ENCODE measurements at places on chromosomes 1 and 21.

- no peak for DNase-seq
Observed at GRCh38 chr1:171739656-171740055, 2.2 kb downstream of the VAMP4 start.

DNA sequence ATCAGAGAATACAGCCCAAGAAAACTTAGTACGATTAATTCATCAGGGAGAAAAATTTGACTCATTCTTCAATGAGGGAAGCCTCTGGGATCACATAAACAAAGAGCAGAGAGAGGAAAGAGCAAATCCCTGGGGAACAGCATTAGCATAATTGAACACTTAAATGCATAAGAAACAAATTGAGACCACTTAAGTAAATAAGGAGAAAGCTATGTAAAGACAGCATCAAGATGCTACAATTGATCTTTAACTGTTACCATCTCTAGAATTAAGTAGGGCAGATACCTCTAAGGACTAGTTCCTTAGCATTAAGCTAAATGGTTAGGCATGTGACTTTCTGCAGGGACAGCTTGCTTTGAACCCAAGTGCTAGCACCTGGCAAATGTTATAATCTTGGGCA lies 265.1 kb upstream of the NEGR1 start:
- no peak for DNase-seq

- no peak for DNase-seq
Observed at GRCh38 chr1:75345538-75346292, 211.5 kb downstream of the LHX8 start.

DNA sequence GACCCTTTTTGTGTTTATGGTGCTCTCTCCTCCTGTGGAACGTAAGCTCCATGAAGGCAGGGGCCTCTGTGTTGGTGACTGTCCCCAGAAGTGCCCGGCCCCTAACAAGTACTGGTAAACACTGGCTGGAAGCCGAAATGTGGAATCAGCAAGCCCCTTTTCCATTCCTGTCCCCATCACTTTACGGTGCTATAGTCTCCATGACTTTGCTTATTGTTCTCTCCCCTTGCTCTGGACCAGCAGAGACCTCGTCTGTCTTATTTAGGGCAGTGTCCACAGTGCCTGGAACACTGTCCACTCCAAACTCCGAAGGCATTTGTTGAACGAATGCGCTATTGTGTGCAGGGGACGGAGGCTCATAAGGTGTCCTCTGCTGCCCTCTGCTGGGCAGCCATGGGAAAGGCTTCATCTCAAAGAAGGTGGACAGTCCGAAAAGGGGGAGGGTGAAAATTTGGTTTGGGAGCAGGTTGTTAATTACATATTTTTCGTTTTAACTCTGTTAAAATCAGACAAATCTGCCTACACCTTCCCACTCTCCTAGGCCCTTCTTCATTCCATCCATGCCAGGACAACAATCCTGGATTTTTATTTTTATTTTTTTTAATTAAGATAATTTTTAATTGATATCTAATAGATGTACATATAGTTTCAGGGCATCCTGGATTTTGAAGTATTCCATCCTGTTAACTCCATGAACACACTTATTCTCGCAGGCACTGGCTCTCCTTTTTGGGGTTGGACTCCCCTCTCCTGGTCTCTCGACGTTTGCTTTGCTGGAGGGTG lies 115.6 kb downstream of the PGBD5 start:
- peak; percentile 83 for DNase-seq

DNA sequence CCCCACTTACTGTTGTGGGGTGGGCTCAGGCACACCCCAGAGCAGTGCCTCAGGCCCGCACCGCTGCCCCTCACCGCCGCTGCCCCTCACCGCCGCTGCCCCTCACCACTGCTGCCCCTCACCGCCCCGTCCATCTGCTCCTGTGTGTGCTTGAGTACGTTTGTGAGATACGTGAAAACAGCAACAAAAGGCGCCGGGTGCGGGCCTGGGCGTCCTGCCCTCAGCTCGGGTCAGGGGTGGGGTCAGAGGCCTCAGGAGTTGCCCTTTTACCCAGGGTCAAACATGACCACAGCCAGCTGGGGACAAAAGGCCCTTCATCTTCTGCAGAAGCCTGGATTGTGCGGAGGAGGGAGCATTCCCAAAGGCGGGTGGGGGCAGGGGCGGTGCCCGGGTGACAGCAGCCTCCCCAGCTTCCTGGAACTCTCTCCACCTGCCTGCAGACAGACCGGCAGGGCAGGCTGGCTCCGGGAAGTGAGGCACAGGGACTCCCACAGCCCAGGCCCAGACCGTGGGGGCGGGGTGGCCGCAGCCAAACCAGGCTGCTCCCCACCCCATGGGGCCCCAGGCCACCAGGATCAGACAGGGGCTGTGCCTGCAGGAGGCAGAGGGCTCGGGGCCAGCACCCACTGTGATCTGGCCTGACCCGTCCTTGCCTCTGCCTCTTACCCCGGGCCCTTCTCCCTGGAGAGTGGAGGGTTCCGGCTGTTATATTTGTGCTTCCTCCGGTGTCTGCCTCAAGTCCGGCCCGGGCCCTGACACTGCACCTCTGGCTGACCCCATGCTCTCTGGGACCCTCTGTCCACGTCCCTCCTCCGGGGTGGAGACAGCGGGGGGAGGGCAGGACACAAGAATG lies 2.3 kb upstream of the VWA1 start:
- peak; percentile 34 for DNase-seq

DNA sequence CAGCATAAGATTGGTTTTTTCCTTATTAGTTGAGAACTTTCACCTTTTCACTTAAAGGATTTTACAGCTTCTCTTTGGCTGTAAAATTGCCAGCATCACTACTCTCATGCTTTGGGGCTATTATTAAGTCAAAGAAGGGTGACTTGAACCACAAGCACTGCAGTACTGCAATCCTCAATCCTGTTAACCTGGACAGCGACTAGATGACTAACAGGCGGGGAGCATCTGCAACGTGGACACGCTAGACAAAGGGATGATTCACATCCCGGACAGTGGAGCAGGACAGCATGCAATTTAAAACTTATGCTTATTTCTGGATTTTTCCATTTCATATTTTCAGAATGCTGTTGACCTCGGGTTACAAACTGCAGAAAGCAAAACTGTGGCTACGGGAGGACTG lies 8.1 kb downstream of the ARV1 start:
- no peak for DNase-seq

DNA sequence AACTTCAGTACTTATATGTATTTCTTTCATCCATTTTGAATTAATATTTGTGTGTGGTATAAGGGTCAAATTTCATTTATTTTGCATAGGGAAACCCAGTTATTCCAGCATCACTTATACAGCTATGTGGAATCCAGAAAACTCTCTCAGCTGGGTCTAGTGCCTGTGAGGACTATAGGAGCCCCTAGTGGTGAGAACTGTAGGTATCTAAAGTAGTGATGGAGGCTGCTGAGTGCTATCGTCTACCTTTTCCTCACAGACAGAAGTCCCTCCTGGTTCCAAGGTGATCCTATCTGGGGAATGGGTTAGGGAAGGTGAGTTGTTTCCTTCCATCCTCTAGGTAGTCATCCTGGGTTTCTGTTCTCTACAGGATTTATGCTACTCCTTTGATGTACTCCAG lies 352.0 kb upstream of the C1orf87 start:
- DNase-seq, result no peak

- DNase-seq, result no peak
Observed at GRCh38 chr1:28956038-28956464, 41.7 kb downstream of the EPB41 start.

- no peak for DNase-seq
Observed at GRCh38 chr1:221878134-221878533, 136.2 kb upstream of the DUSP10 start.

GRCh38 chr1:82520611-82521010 lies 719.9 kb downstream of the ADGRL2 start:
- DNase-seq, result no peak

DNA sequence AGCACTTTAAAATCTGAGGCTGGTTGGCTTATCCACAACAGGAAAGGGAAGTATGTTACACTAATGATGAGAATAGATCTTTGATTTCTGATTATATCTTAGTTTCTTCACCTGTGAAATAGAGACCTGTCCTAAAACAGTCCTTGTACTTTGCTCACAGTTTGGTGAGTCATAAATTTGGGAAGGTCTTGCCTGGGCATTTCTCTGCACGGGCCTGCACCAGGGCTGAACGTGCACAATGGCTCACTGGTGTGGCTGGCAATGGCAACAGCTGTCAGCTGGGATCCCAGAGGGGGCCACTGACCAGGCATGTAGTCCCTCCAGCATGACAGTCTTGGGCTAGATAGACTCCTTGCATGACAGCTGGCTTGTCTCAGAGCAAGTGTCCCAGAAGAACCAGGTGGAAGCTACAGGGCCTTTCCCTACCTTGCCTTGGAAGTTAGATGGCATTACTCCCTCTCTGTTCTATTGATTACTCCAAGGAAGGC lies 367.4 kb downstream of the DISC1 start:
- DNase-seq, result no peak

- peak; percentile 91 for DNase-seq
Observed at GRCh38 chr1:12477936-12478611, 139.9 kb downstream of the DHRS3 start.

- DNase-seq, result no peak
Observed at GRCh38 chr1:16464917-16465625, 24.5 kb downstream of the NECAP2 start.

DNA sequence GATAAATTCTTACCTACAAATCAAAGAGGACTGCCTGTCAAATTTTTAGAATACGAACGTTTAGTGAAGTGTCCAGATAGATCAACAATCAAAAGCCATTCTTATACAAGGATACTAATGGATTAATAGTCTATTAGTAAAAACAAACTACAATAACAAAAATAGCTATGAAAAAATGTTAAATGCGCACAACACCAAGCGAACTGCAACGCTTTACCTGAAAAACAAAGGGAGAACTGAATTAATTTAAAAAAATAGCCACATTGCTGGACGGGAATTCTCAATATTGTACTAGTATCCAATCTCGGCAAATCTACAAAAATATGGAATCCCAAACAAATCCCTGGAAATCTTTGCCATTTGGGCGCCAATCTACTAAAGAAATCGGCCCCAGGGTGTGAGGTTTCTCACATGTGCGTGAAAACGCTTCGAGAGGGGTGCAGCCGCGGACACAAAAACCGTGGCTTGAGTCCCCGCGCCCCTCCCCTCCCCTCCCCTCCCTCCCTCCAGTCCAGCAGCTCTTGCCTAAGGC lies 55.6 kb downstream of the TRAF5 start:
- no peak for DNase-seq

DNA sequence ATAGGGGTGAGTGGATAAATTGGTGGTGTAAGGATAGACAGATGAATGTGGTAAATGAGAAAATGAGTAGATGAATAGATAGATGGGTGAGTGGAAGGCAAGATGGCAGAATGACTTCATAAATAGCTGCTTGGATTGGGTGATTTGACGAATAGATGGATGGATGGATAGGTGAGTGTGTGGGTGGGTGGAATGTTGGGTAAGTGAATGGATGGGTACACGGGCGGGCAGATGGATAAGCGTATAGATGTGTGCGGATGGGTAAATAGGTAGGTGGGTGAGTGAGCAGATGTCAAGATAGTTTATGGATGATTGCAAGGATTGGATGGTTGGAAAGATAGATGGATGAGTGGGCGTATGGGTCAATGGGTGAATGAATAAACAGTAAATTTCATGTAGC lies 59.3 kb downstream of the EPHB2 start:
- DNase-seq, result no peak

DNA sequence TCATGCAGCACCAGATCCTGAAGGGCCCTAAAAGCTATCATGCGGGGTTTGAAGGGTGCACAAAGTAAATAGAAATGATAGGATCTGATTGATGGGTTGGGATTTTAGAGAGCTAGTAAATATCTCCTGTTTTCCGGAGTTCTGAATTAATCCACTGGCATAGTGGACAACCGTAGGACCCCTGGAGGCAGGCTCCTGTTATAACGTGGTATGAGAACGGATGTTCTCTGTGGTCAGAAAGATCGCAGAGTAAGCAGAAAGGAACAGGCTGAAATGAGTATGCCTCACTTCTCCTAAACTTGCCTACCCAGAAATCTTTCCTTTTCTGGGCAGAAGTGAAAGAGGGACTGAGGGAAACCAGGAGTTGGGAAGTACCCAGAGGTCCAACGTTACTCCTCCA lies 470.8 kb downstream of the AJAP1 start:
- no peak for DNase-seq

DNA sequence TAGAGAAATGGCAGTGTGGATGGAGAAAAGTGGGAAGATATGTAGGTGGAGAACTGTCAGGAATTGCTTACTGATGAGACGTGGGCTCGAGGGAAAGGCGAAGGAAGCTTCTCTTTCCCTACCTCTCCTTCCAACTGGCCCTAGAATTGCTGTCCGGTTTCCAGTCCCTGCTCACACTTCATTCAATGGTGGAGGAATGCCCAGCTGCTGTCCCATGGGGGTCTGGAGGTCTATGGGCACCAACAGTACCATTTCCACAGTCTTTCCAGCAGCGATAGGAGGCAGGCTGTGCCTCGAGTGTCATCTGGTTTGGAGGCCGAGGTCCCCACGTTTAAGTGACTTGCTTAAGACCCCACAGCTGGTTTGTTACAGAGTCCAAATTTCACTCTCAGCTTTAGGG lies 31.5 kb upstream of the CD1D start:
- DNase-seq, result no peak

GRCh38 chr1:180027949-180028445 lies 73.4 kb downstream of the CEP350 start:
- DNase-seq, result no peak

DNA sequence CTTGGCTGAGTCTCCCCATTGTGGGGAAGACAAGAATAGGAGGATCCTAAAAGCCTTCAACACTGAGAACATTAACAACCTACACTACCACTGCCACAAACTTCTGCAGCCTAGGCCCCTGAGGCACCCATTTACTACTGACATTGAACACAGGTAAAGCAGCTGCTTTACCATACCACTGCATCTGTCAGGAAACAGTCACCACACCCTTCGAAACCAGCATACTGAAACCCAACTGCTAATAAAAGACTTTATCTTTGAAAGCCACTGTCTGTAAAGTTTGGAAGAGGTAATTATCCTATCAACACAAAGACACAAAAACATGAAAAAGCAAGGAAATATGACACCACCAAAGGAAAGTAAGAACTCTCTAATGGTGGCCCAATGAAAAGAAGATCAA lies 7.4 kb downstream of the IFNAR1 start:
- DNase-seq, result no peak

DNA sequence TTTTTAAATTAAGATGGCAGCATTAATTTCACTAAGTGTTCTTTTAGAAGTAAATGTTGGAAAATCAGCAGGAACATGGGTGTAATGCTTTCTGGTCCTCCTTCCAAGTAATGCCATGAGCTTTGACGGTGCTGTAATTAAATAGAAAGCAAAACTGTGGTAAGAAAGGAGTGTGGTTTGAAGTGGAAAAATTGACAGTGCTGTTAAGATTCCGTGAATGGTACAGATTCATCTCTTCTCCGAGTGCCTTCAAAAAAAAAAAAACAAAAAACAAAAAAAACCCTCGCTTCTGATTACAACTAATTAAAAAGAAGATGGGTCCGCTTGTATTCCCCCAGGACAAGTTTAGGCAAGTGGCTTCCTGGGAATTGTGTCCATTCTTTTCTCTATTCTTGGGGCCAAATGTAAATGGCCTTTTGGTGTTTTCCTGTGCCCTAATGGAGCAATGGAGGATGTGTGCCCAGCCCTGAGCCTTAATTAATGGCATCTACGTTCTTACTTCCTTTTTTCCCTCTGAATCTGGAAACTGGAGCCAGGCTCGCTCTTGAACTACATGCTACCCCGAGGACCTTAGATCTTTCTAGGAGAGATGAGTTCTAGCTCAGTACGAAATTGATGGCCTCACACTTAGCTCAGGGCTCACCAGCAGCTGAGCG lies 5.1 kb downstream of the LMO4 start:
- no peak for DNase-seq

GRCh38 chr1:51740652-51741051 lies 123.8 kb downstream of the OSBPL9 start:
- DNase-seq, result no peak
